NCI-H446 (cell line): ENCODE measurements at places on chromosomes 1 and 21.

DNA sequence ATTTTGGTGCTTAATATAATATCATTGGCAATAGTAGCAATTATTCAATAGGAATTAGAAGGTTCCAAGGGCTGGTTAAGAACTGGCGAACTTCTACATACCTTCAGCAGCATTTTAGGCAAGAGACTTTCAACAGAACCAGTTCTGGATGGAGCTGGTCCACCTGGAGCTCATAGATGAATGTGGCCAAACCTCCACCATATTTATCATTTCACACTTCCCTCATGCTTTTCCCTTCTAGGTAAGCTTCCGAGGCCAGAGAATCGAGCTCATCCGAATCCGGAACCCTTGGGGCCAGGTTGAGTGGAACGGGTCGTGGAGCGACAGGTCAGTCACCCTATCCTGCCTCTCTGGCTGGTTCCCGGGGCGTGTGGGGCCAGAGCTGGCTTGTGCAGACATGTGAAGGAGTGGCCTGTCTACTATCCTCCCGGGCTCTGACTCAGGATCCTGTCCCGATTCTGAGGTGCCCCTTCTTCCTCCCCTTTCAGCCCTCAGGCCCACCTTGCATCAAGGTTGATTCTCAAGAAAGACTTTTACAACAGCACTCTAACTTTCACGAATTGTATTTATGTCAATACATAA lies 24.7 kb downstream of the CAPN9 start:
- DNase-seq: no peak

GRCh38 chr1:182337736-182338571 lies 53.6 kb downstream of the GLUL start:
- no peak for DNase-seq

GRCh38 chr1:11948822-11949458 lies 14.4 kb downstream of the PLOD1 start:
- DNase-seq: no peak

DNA sequence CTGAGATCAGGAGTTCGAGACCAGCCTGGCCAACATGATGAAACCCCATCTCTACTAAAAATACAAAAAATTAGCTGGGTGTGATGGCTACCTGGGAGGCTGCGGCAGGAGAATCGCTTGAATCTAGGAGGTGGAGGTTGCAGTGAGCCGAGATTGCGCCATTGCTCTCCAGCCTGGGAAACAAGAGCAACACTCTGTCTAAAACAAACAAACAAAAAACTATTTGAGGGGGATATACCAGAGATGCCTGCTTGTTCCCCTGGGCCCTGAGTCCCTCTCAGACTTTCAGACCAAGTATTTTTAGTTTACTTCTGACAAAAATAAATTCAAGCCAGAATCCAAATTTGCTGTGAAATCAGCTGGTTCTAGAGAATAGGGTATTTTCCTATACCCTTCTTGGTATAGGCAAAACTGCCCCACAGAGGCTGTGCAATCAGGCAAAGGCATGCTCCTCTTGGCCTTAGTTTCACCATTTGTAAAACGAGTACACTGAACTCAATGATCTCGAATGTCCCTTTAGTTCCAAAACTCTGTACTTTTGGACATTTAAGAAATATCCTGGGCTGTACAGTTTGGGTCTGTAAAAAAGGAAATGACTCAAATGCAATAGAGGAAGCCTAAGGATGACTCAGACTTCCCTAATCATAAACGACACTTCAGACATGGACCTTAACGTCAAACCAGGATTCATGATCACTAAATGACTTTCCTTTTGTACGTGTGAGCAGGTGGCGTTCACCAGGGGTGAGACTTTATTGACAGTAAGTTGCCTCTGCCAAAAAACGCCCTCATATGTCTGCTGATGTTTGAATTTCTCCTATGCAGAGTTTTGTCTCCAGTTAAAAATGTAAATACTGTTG lies 16.1 kb downstream of the ENSA start:
- DNase-seq: no peak

- no peak for DNase-seq
Measured at GRCh38 chr1:171139890-171140289, 45.2 kb upstream of the FMO2 start.

GRCh38 chr1:232137066-232137465 lies 492.9 kb downstream of the SIPA1L2 start:
- DNase-seq: no peak

- no peak for DNase-seq
Measured at GRCh38 chr1:53135735-53136114, 6.7 kb downstream of the SLC1A7 start.

- no peak for DNase-seq
Measured at GRCh38 chr1:216523449-216524190, 100.4 kb upstream of the USH2A start.

DNA sequence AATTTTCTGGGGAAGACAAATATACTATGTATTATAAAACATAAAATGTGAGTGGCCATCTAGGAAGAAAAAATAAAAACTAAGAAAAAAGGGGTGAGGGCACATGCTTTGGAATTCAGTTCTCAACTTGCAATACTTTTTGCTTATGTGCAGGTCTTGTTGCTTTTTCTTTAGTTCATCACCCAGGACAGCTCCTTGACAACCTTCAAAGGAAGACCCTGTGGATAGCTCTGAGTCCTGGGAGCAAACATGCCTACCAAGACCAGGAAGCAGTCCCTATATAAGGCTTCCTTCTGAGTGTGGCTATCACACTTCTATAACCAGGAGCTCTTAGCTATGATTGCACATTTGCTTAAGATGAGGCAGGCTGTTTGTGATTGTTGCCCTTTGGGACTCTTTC lies 78.0 kb downstream of the WDR64 start:
- DNase-seq: no peak

DNA sequence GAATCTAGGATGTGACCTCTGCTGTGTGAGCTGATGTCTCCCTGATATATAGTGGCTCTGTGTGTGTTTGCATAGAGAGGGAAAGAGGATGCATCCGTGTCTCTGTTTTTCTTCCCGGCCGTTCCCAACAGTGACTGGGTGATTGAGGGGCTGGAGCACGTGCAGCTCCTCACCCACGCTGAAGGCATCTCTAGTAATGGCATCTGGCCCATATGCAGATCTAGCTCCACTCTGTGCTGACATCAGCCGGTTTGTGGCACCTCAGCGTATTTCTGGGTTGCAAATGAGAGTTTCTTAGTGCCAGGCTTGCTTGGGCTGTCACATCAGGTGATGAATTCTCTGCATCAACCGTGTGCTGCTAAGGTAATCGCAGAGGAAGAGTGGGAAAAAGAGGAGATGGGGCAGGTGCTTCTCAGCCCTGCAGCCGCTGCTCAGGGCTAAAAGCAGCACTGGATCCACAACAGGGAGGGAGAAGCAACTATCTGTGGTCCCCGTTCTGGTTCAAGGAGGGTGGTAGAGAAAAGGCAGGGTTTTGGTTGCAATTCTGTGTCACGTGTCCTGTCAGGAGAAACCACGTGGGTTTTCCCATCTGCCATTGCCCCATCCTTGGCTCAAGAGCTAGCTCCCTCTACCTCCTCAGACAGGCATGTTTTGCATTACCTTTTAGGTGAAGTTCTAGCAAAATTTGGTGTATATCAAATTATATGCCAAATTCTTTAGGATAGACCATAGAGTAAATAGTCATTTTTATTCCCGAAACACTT lies 282.9 kb downstream of the PBX1 start:
- DNase-seq: no peak

GRCh38 chr1:24020025-24020424 lies 39.9 kb upstream of the SRSF10 start:
- DNase-seq: no peak

GRCh38 chr1:66475940-66476339 lies 58.0 kb upstream of the SGIP1 start:
- DNase-seq: no peak

- DNase-seq: no peak
Measured at GRCh38 chr1:194223596-194223995, 1037.2 kb upstream of the B3GALT2 start.

- no peak for DNase-seq
Measured at GRCh38 chr1:119448127-119448511, 33.2 kb downstream of the HSD3B2 start.

DNA sequence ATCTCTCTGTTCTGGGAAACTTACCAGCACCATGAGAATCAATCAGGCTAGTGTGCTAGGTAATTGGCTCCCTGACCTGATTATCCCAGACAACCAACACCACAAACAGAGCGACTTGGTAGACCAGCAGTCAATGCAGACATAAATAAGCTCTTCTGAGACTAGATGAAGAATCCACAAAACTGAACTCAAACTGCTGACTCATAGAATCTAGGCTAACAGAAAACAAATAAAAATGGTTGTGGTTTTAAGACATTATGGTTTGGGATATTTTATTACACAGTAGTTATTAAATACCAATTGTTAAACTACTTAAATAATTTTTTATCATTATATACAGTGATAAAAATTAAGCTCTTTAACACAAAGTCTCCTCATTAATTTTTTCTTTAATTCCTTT lies 535.7 kb downstream of the COL11A1 start:
- no peak for DNase-seq

GRCh38 chr1:243413431-243414151 lies 157.8 kb downstream of the SDCCAG8 start:
- no peak for DNase-seq

GRCh38 chr1:45522324-45523104 lies 830 bp upstream of the PRDX1 start:
- no peak for DNase-seq

DNA sequence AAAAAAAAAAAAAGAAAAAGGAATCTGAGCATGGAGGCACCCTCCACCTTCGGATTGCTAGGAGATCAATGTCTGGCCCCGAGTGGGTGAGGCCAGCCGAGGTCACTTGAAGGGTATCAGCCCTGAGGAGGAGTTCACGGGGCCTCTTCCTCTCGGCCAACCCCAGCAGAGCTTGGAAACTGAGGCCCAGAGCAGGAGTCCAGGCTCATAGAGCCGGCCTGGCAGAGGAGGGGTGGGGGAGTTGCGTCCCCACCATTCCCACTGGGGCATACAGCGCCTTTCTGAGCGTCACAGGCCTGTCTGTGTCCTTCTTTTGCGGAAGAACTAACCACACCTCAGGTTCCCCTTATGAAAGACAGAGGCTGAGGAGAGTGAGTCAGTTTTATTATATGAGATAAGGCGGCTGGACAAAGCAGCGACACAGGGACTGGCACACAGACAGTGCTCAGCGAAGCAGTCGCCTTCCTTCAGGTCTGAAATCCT lies 17.1 kb upstream of the EPHA2 start:
- DNase-seq: no peak

DNA sequence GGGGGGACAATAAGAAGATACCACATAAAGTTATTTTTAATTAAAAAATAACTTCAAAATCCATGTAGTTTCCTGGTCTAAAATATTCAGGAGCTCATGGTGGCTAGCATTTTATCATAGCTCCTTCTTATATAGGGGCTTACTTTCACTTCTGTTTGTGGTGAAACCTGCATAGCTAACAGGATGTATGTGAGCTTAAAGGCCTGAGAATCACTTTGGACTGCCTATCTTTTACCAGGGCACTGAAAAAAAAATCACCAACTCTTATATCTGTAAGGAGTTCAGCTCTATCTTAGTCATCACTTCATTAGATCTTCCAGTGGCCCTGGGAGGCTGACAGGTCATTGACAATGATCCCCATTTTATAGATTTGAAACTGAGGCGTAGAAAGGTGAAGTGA lies 21.3 kb downstream of the UROD start:
- no peak for DNase-seq

DNA sequence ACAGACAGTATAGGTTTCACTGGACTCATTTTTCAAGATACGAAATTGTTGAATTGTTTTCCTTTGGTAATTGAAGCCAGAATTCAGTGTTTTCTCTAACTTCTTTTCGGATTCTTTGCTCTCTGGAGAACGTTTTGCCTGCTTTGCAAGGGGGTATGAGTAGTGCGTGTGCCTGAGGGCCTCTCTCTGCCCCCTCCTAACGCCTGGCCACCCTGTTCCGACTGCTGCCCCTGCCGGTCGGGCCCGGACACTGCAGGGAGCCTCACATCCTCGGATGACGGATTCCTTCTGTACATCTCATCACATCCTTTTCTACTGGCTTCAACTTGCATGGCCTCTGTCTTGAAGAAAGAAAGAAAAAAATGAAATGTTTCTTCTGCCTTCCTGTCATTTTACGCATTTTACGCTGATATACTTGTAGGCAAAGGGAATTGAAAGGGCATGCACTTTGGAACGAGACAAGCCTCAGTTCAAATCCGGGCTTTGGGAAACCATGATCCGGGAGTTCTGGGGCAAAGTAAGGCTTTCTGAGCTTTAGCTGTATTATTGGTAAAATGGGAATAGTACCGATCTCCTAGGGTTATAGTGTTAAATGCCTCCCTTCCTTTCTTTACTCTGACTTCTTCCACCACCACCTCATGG lies 65.1 kb downstream of the DISC1 start:
- no peak for DNase-seq

DNA sequence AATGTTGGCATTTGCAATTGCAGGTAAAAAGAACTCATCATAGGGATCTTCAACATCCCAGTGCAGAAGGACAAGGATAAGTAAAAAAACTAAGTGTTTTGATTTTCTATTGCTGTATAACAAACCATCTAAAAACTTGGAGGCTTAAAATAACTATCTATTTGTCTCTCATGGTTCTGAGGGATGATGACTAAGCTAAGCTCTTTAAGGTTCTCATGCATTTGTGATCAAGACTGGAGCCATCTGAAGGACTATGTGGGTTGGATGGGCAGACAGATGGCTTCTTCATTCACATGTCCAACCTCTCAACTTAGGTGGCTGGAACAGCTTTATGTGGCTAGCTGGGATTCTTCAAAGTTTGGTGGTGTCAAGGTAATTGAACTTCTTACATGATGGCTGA lies 51.5 kb downstream of the RPL5 start:
- DNase-seq: no peak

GRCh38 chr1:86137436-86137835 lies 19.1 kb downstream of the COL24A1 start:
- no peak for DNase-seq

DNA sequence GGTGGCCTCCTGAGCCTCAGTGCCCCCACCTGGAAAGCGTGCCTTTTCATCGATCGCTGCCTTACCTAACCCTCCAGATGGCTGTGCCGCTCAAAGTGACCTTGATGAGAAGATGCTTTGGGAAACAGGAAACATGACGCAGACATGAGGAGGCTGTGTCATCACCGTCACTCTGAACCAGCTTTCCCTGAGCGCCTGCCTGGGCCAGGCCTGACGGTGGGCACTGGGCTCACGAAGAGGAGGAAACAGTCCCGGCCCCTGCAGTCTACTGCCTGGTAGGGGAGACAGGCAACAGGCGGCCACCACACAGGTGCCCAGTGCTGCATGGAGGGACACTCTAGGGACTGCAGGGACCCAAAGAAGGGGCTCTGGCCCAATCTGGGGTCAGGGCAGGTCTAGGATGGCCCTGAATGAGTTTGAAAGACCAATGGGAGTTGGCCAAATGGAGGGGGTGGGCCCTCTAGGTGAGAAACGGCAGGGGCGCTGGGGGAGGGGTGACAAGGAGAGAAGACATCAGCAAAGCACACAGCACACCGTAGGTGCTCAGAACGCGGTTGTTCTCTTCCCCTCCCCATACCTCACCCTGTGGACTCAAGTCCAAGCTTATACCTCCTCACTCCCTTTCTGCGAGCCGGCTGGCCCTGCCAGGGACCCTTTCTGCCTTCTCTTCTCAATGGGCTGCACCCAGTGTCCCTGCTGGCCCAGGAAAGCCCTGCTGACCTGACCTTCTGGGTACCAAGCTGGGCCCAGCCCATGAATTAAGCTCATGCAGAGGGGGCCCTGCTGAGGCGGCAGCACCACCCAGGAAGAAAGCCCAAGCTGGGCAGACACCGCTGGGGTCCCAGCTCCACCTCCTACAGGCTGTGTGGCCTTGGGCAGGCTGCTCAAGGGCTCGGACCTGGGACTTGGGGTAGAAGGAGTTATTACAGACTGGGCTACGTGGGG lies 44.9 kb downstream of the GLIS1 start:
- no peak for DNase-seq

GRCh38 chr1:194004146-194004545 lies 817.7 kb upstream of the B3GALT2 start:
- no peak for DNase-seq
